ENCODE measurements at places on chromosomes 16 and 17. TPM values are rescaled to one million over a fixed set of nuclear protein-coding genes. Genes with fewer than 3 reads are reported as not detected.

- no peak for DNase-seq
Measured at GRCh38 chr17:81542431-81543338, 9.5 kb downstream of the FAAP100 start.

SRL gene
- not detected for total RNA-seq

GRCh38 chr16:86824751-86825296 is 246.5 kb downstream of the FOXL1 start:
- DNase-seq, result no peak

SOCS7 gene
- 19.0 TPM for total RNA-seq

GRCh38 chr16:912322-912683 is 58.5 kb downstream of the LMF1 start:
- DNase-seq, result no peak

CDIPT gene
- 65.0 TPM for total RNA-seq
